ENCODE measurements at places on chromosomes 16 and 17. TPM values are rescaled to one million over a fixed set of nuclear protein-coding genes. Genes with fewer than 3 reads are reported as not detected.

DNA sequence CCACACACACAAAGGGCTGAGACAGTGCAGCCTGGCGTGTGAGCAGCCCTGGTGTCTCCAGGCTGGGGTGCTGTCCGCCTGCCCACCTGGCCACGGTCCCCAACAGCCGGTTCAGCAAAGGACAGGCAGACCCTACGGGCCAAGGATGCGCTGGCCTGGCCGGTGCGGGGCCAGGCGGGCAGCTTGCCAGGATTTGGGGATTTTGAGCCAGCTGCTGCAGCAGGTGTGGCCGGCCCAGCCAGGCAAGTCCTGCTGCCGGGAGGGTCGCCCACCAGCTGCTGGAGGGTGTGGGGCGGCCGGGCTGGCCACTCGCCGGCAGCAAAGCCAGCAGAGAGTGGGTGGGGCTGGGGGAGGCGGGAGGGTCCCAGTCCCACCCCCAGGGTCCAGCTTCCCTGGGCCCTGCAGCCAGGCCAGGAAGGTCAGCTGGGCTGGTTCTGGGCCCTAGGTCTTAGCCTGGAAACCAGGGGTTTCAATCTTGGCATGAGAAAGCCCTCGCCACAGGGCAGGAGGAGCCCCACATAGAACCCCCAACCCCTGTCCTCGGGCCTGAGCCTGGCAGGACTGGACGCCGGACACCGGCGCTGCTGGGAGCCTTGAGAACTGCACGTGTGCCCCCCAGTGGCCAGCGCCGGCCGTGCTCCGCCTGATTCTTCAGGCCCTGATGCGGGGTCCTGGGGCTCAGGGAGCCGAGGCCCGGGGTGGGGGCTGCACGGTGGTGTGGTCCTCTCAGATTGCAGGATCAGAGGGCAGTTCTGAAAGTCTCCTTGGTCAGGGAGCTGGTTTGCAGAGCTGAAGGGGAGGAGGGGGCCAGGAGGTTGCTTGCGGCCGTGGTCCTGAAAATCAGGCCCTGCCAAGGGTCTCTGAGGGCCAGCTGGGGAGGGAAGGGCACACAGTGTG lies 17.6 kb upstream of the SSTR5 start:
- peak; percentile 54 for DNase-seq

- no peak for DNase-seq
These were observed 29.1 kb upstream of the TNS4 start for GRCh38 chr17:40530531-40530994.

KRT32 gene
- 1.2 TPM for total RNA-seq

- DNase-seq = no peak
These were observed 1.1 kb downstream of the NOXO1 start for GRCh38 chr16:1980030-1980769.

GRCh38 chr17:16269658-16270057 lies 52.6 kb downstream of the PIGL start:
- peak; percentile 43 for DNase-seq

DNA sequence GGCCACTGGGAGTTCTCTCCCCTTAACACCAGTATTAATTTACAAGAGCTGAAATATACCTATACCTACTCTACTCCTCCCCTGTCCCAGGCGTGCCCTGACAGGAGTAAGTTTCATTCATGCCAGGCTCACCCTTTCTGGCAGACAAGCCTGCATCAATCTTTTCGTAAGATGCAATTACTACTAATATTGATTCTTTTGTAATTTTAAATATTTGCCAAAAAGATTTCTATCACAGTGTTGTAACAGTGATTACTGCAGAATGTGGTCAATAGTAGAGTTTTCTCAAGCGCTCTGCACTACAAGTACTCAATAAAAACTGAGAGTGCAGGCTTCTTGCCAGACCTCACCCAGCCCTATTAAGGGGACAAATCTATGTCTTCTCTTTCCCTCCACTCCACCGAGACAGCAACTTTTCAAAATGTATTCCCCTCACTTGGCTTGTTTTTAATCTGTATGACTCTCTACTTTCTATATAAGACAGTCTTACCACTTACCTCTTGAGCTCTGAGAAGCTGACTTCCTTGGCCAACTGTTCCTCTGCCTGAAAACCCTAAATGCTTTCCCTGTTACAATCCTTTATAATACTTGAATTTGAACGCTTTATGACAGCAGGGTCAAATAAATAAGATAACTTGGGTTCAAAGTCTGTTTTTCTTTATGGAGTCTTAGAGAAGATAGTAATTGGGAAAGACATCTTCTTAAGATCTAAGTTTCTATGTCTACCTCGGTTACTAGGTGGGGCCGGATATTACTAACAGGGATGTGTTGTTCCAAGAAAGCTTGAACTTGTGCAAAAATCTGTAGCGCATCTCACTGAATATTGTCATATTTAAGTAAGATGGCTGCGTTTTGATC lies at the start of gene TMIGD1:
Gene TMIGD1 (minus strand): TSS at position 555 of the 858 bp plus-strand sequence. CDS start 1,924 bp downstream, outside the sequence.
- no peak for DNase-seq

GRCh38 chr16:57007530-57007929 lies 18.2 kb downstream of the NLRC5 start:
- DNase-seq = no peak
